ENCODE measurements at places on chromosomes 1 and 21. TPM values are rescaled to one million over a fixed set of nuclear protein-coding genes. Genes with fewer than 3 reads are reported as not detected.

- no peak overlapping the region for H3K27ac ChIP-seq
- H3K4me1 ChIP-seq, result no peaks in the 10 kb centered on the region
- DNase-seq, result no peak
Measured at GRCh38 chr1:107198561-107198960, 57.7 kb downstream of the NTNG1 start.

- H3K4me3 ChIP-seq, result no peak overlapping the region
- peaks cover 36% of the 10 kb centered on the region for H3K4me1 ChIP-seq
- no peak for DNase-seq
Measured at GRCh38 chr1:27138927-27139326, 16.0 kb downstream of the SLC9A1 start.

- H3K36me3 ChIP-seq, result no peaks in the 10 kb centered on the region
- no peaks in the 10 kb centered on the region for H3K27me3 ChIP-seq
- H3K4me3 ChIP-seq, result no peak overlapping the region
- DNase-seq, result no peak
- no peaks in the 10 kb centered on the region for H3K4me1 ChIP-seq
Measured at GRCh38 chr1:45785583-45785982, 17.8 kb upstream of the MAST2 start.

- no peaks in the 10 kb centered on the region for H3K27me3 ChIP-seq
- no peak overlapping the region for H3K27ac ChIP-seq
- H3K36me3 ChIP-seq, result no peaks in the 10 kb centered on the region
- H3K4me3 ChIP-seq, result no peak overlapping the region
Measured at GRCh38 chr1:17798799-17799382, 43.8 kb downstream of the ACTL8 start.

DNA sequence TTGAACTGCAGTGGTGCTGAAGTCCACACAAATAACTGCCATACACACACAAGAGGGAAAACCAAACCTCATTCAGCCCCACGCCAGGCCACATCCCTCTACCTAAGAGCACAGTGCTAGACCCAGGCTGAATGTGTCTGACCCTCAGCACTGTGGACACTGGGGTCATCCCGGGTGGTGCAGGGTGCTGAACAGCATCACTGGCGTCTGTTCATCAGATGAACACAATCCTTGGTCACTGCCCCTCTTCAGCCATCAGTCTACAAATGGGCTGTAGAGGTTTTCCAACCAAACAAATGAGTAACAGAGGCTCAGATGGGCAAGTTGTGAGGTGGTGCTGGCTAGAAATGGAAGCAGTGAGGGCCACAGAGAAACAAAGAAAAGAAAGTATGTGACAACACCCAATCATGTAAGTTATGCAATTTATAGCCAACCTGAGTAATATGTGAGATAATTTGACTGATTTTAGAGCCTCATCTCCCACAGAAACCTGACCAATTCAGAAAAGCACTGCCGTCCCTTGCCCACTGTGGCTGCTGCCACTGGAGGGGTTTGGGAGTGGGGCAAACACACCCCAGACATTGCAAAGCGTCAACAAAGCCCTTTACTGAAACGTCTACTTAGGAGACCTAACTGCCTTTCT, 27.9 kb downstream of the GNB1 start:
- DNase-seq, result no peak
- H3K36me3 ChIP-seq, result no peaks in the 10 kb centered on the region
- H3K27ac ChIP-seq, result no peak overlapping the region

DNA sequence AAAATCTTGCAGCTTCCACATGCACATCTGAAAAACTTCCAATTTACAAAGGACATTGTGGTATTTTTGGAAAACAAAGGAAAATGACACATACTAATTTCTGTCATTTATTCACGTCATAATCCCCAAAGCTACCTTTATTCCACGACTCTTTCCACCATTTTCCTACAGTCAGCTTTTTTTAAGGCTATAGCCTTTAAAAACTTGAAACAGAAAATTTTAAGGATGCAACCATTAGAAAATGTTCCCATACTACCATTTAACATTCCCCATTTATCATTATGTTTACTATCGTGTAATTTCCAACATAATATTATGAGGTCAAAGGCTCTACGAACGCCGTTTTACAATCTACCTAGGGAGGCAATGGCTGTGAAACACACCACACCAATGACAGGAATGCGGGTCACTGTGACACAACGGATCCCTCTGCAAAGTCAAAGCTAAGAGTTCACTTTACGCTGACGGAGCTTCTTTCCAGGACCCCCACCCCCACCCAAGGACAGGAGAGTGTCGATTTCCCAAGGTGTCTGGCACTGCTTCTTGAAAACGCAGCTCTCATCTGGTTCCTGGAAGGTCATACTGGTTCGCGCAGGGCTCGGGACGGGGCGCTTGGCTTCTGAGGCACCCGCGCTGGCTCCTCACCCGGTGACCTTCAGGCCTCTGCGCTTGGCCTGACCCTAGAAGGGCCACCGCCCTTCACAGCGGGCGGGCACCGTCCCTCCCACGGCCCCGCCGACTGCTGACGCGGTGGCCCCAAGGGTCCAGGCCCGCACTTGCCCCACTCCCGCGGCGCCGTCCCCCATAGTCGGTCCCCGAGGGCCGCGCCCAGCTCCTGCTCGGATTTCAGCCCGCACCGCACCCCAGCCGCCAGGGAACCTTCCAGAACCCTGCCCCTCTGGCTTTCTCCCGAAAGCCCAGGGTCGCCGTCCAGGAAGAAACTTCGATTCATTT, 50.5 kb upstream of the ATF3 start:
- no peaks in the 10 kb centered on the region for H3K4me1 ChIP-seq
- H3K36me3 ChIP-seq, result no peaks in the 10 kb centered on the region
- H3K27ac ChIP-seq, result peak overlapping the region; percentile 95
- no peaks in the 10 kb centered on the region for H3K27me3 ChIP-seq
- DNase-seq, result peak; percentile 73
- H3K4me3 ChIP-seq, result peak overlapping the region; percentile 92

DNA sequence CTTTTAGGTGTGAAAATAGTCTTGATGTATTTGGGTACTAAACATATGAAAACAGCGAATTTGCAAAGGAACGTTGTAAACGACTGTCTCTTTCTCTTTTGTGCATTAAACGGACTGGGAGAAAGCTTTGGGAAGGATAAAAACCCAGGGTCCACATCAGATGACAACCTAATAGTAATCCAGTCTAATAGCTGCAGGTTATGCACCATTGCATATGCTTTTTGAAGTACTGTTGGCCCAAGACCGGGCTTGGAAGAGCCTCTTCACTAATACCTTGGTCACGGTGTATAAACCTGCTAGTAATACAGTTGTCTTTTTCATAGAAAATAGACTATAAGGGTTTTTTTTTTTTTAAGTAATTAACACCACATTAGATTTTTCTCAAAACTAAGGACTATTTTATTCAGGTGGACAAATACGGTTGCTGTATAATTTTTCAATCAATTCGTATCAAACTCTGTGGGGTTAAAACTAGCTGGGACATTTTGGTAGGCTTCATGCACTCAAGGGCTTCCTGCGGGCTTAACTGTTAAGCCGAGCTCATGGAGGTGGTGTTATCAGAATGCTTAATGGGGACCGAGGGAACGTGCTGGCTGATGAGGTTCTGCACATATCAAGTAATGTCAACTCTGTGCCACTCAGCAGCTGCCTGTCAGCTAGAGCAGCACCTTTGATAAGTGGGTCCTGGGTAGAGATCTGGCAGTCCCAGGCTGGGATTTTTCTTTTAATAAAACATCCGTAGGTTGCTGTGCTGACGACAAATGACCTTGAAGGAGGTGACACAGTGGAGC, 2.1 kb downstream of the RYR2 start:
- no peaks in the 10 kb centered on the region for H3K36me3 ChIP-seq
- H3K27me3 ChIP-seq, result peaks cover 74% of the 10 kb centered on the region
- H3K4me1 ChIP-seq, result no peaks in the 10 kb centered on the region
- DNase-seq, result no peak
- no peak overlapping the region for H3K4me3 ChIP-seq

The OLIG2 gene
- total RNA-seq, result not detected

The TAL1 gene
- total RNA-seq, result 0.82 TPM

The TNFRSF14 gene
- 347 TPM for total RNA-seq

Data from transverse colon (tissue), 4 donors.